ENCODE measurements at places on chromosomes 13 and 19. TPM values are rescaled to one million over a fixed set of nuclear protein-coding genes. Genes with fewer than 3 reads are reported as not detected.

Gene F7
- polyA plus RNA-seq, result 1.3 TPM

Gene SULT2A1
- not detected for polyA plus RNA-seq

Gene ZNF234
- 10.9 TPM for polyA plus RNA-seq

Gene SYNGR4
- not detected for polyA plus RNA-seq

Gene ARHGAP45
- not detected for polyA plus RNA-seq

Gene LGALS7
- not detected for polyA plus RNA-seq

Gene PCP2
- 1,380 TPM for polyA plus RNA-seq

Gene ZNF667
- 15.0 TPM for polyA plus RNA-seq

Gene RNF225
- not detected for polyA plus RNA-seq

Gene KLK6
- 2.6 TPM for polyA plus RNA-seq

Gene ADAMTS10
- not detected for polyA plus RNA-seq

Gene ZNF681
- 1.1 TPM for polyA plus RNA-seq

Gene PCDH17
- polyA plus RNA-seq, result 190 TPM

Gene CCNE1
- 6.7 TPM for polyA plus RNA-seq

Gene UBE2L5
- 0.50 TPM for polyA plus RNA-seq

Gene SOX1
- polyA plus RNA-seq, result 2.4 TPM

Gene AMER2
- polyA plus RNA-seq, result 15.7 TPM

Gene CYP2S1
- 0.14 TPM for polyA plus RNA-seq

Gene PNMA8C
- polyA plus RNA-seq, result 13.3 TPM

Gene FGF22
- polyA plus RNA-seq, result 0.26 TPM

Gene ZNF57
- polyA plus RNA-seq, result 8.4 TPM

Gene ZIM2
- 0.14 TPM for polyA plus RNA-seq

Gene ZDHHC20
- polyA plus RNA-seq, result 13.4 TPM

Gene IRGC
- not detected for polyA plus RNA-seq

Gene FCER2
- not detected for polyA plus RNA-seq

Gene UGGT2
- polyA plus RNA-seq, result 6.9 TPM

Gene LYPD5
- 10.0 TPM for polyA plus RNA-seq

Gene PEG3
- polyA plus RNA-seq, result 78.4 TPM

Gene NLRP11
- polyA plus RNA-seq, result 0.11 TPM

Gene ZSWIM4
- 0.85 TPM for polyA plus RNA-seq

Gene F2RL3
- polyA plus RNA-seq, result not detected

Gene CERS1
- 11.0 TPM for polyA plus RNA-seq

Gene ZNF808
- polyA plus RNA-seq, result 13.8 TPM

Gene LMTK3
- polyA plus RNA-seq, result 1.5 TPM

Gene CRB3
- not detected for polyA plus RNA-seq

Gene CEACAM4
- polyA plus RNA-seq, result not detected

Gene FBXO27
- 2.7 TPM for polyA plus RNA-seq

Gene TUBA3C
- not detected for polyA plus RNA-seq

Gene CEACAM8
- 1.6 TPM for polyA plus RNA-seq

Gene CCDC169
- polyA plus RNA-seq, result 3.8 TPM

Gene PSG2
- polyA plus RNA-seq, result not detected

Gene ZNF709
- polyA plus RNA-seq, result 2.4 TPM

Gene CEACAM3
- not detected for polyA plus RNA-seq

Gene CYP2A7
- polyA plus RNA-seq, result not detected

Gene MEIOSIN
- not detected for polyA plus RNA-seq

Gene DNAJC15
- polyA plus RNA-seq, result 70.6 TPM

Gene ZNF653
- not detected for polyA plus RNA-seq

Gene VMAC
- polyA plus RNA-seq, result not detected

Gene KCNC3
- polyA plus RNA-seq, result 6.7 TPM
